Suppressor macrophage treated with lipopolysaccharide for 1 hour (primary cell): ENCODE measurements at places on chromosomes 4 and X.

GRCh38 chrX:12865359-12865758 is 1.5 kb upstream of the TLR7 start:
- DNase-seq = peak; percentile 65

GRCh38 chr4:151744614-151745013 is 16.2 kb downstream of the GATB start:
- peak; percentile 56 for DNase-seq

- DNase-seq = peak; percentile 0
Measured at GRCh38 chrX:107102980-107103379, 15.6 kb downstream of the RBM41 start.

GRCh38 chr4:146370841-146371240 is 150.9 kb downstream of the SLC10A7 start:
- no peak for DNase-seq

GRCh38 chrX:69124108-69124507 is 41.1 kb downstream of the PJA1 start:
- DNase-seq = no peak
